ENCODE measurements at places on chromosomes 5 and 9.

DNA sequence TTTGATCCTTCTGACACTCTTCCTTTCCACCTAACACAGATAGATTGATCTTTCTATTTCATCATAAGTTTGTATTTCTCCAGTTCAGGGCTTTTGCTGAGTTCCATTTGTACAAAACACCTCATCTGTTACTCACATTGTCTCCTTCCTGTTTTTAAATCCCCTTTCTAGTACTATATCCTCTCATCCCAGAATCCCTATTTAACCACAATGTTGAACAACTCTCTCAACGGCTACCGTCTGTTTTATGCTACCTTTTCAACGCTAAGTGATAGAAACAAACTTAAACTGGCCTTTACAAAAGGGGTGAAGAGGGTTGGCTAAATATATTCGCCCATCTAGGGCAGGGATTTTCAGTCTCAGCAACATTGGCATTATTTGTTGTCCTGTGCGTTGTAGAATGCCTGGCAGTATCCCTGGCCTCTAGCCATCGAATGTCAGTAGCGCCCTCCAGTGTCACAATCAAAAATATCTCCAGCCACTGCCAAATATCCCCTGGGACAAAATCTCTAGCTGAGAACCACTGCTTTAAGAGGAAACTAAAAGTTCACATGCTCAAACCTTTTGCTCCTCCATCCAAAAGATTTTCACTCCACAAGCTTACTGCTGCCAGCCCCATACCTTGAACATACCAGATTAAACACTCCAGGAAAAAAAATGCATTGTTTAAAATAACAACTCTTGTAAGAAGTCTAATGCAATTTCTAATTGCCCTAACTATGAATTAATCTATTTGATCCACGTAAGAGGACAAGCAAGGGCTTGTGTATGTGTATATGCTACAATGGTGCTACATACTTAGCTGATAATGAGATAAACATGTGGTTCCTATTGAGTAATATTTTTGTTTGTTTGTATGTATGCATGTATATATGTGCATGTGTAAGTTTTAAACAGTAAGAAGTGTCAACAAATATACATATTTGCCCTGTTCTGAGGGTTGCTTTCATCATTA is 344.0 kb downstream of the PTPRD start:
- DNase-seq: no peak

- DNase-seq: no peak
Measured at GRCh38 chr9:82424599-82425120, 436.1 kb downstream of the SPATA31D1 start.

DNA sequence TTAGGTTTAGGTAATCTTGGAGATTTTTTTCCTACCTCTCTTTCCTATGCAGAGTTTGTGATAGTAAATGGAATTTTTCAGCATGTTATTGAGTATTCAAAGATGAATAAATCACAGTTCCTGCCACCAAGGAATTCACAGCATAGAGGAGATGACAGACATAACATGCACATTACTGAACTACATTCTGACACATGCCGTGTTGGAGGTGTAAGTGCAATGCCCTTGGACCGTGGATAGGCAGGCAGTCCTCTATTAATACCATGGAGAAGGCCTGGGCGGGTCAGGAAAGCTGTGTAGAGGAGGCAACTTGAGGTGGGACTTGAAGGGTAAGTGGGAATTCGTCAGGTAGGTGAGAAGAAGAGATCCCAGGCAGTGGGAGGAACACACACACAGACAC is 43.9 kb downstream of the MCCC2 start:
- DNase-seq: no peak

DNA sequence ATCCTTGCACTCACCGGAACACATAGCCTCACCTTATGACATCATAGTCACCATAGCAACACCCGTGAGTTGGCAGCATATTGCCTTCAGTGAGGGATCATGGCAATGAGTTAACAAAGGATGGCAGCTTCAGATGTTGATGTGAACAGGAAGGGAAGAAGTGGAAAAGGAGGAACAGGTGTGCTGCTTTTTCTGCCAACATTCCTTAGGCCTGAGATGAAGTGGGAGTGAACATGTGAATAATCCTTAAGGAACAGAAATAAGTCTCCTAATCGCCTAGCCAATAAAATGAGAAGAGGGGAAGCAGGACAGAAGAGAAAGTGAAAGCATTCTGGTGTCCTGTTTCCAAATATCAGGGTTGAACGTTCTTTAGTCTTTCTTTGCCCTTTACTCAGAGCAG is 360.0 kb downstream of the BRINP1 start:
- no peak for DNase-seq

- peak; percentile 88 for DNase-seq
Measured at GRCh38 chr5:157858527-157859226, at the start of gene CLINT1. Gene CLINT1, minus strand, starts transcription at chr5:157859145. Its CDS starts 175 bp downstream, at chr5:157858970.

GRCh38 chr5:106907979-106908378 is 762.8 kb downstream of the EFNA5 start:
- DNase-seq: no peak

Measured in CD4-positive, alpha-beta T cell treated with Interleukin-15 for 1 hour (primary cell).